ENCODE measurements at places on chromosomes 2 and 18.

DNA sequence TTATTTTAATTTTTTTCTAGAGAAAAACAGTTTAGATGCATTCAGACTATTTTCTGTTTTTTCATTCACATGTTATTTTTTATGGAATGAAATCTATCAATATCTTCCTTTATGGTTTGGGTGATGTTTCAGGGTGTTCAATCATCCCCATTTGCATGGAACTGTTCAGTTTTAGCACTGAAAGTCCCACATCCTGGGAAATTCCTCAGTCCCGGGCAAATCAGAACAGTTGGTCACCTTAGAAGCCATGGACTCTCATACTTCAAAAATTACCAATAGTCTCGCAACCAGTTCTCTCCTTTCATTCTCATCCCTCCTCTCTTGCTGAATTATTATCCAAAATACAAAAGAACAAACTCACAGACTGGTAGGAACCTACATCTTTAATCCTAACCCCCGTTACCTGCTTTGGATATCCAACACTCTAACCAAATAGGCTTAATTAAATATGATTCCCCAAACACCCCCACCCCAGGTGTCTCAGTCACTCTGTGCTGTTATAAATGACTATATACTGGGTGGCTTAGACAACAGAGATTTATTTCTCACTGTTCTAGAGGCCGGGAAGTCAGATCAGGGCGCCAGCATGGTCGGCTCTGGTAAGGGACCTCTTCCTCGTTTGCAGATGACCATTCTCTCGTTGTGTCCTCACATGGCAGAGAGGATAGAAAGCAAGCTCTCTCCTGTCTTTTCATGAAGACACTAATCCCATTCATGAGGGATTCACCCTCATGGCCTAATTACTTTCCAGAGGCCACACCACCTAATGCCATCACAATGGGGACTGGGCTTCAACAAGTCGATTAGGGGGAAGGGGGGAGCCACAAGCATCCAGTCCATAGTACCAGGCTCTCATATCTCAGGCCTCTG, 57.7 kb upstream of the SLC1A4 start:
- no peak for DNase-seq

GRCh38 chr2:126649101-126649500, 6.9 kb upstream of the GYPC start:
- no peak for DNase-seq

- no peak for DNase-seq
Observed at GRCh38 chr18:23103449-23103848, 31.8 kb upstream of the CABLES1 start.

DNA sequence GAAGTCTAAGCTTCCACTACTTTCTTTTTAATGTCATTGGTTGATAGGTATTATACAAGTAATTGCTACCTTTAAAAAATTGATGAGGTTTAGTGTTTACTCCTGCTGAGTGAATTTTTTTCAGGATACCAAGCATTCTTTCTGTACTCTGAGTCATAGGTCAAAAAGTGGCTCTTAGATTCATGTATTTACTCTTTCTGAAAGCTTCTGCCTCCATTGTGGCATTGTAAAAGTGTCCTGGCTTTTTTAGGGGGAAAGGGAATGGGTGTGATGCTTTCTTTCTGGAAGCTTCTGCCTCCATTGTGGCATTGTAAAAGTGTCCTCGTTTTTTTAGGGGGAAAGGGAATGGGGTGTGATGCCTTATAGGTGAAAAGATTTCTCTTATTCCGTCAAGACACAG, 286.5 kb downstream of the LPIN1 start:
- no peak for DNase-seq

DNA sequence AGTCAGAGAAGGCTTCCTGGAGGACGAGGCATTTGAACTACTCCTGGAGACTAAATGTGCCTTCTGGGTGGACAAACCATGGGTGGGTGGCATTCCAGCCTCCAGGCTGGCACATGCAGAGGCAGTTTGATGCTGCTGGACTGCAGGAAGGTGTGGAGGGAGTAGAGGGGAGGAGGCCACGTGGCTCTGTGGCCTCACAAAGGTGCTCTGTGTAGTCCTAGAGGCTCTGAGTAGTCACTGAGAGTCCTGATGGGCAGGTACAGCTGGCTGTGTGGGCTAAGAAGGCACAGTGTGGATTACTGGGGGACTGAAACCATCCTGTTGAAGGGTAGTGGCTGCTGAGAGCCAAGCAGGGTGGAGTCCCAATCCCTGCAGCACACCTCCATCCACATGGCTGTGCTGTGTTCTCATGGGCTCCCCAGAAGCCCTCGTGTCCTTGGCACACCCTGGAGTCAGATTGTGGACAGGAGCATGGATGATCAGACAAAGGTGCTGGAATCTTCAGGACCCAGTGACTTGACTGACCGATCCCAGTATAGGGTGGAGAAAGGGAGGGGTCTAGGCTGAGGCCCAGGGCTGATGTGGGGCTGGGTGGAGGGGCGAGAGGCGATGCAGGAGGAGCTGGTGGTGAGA, 87.4 kb upstream of the HS6ST1 start:
- DNase-seq, result no peak

GRCh38 chr2:205543937-205544702, 138.2 kb upstream of the NRP2 start:
- no peak for DNase-seq

- no peak for DNase-seq
Observed at GRCh38 chr2:16245481-16246054, 305.2 kb downstream of the MYCN start.

DNA sequence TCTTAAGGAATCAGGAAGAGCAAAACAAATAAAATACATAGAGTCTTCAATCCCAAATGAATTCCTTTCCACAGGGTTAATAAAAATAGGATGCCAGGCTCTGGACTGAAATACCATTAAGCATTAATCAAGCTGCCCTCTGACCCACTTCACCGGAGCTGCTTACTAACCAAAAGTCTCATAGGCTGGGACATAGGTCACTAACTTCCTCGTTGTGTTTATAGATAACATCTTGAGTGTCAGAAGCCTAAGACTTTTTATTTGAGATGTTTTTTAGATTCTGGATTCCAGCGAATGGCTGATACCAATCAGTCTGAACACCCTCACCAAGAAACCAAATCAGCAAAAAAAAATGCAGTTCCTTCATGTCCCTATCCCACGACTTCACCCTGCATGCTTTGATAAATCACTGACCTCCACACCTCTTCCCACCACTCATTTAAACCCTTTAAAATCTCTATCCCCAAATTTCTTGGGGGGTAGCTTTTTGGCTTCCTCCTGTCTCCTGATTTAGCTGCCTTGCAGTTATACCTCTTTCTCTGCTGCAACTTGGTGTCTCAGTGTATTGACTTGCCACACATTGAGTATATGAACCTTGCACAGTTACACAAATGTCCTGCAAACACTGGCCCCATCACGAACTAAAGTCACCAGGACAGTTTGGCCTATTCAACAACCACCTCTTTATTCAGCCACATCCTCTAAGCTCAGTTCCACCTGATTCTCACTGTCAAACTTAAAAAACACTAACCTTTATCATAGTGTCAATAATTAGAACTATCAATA, 399.3 kb downstream of the METTL4 start:
- no peak for DNase-seq

DNA sequence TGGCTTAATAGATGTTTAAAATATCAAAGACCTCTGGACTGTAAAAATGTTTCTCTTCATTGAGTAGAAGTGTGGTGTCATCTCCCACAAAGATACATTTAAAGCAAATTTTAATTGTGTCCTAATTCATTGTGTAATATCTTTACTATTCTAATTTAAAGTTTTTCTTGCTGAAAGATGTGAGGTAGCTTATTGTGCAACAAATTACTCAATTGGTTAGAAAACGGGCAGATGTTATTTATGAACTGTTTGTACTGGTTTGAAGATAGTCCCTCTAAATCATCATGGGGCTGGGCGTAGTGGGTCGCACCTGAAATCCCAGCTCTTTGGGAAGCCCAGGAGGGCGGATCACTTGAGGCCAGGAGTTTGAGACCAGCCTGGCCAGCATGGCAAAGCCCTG, 65.3 kb downstream of the CYBRD1 start:
- no peak for DNase-seq

- DNase-seq, result no peak
Observed at GRCh38 chr18:75110846-75111415, 98.0 kb downstream of the PTGR3 start.

DNA sequence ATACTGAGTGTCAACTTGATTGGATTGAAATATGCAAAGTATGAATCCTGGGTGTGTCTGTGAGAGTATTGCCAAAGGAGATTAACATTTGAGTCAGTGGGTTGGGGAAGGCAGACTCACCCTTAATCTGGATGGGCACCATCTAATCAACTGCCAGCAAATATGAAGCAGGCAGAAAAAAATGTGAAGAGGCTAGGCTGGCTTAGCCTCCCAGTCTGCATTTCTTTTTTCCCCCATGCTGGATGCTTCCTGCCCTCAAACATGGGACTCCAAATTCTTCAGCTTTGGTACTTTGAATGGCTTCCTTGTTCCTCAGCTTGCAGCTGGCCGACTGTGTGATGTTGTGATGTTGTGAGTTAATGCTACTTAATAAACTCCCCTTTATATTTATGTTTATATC, 577.4 kb downstream of the CPS1 start:
- no peak for DNase-seq

GRCh38 chr2:190755772-190756415, 107.0 kb downstream of the NAB1 start:
- DNase-seq, result no peak

DNA sequence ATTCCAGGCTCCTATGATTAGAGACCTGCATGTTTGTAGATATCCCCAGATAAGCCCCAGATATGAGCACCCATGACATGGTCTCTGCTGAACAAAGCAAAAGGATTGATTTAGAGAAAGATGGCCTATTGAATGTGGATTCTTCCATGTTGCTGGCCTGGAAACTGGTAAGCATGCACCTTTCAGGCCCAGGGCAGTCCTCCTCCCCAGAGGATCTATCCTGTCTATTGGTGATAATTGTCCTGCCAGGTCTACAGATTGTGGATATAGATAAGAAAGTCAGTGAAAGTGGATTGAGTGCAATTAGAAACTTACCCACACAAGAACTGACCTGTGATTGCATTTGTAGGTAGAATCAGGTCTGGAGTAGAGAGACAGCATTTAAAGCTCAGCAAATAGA, 256.9 kb upstream of the SIX3 start:
- no peak for DNase-seq

DNA sequence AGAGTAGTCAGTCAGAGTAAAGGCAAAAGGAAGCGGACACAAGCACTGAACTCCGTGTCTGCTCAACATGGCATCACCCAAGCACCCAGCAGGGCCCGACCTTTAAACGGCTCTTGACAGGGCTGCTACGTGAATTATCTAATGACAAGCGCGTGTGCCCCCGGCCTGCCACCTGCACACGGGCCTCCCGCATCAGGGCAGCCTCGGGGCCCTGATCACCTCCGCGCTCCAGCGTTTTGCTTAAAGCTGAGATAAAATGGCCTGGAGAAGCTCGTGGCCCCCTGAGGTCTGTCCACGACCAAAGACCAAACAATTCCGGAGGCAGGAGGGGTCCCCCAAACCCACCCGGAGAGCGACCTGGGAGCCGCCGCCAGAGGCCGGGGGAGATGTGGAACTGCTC, 376 bp downstream of the NDUFA10 start:
- peak; percentile 50 for DNase-seq

GRCh38 chr18:35507192-35507591, 9.4 kb upstream of the INO80C start:
- no peak for DNase-seq

DNA sequence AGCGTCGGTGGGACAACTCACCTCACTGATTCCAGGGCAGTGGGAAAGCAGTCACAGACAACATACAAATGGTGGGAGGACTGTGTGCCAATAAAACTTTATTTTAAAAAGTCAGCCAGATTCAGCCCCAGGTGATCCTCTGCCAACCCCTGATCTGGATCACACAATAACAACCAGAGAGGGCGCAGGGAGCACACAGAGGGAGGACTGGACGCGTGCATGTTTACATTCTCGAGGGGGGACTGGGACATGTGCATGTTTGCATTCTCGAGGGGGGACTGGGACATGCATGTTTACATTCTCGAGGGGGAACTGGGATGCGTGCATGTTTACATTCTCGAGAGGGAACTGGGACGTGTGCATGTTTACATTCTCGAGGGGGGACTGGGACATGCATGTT, 209.5 kb downstream of the NDUFA10 start:
- no peak for DNase-seq

GRCh38 chr18:8301427-8302172, 307.6 kb upstream of the RAB12 start:
- no peak for DNase-seq

DNA sequence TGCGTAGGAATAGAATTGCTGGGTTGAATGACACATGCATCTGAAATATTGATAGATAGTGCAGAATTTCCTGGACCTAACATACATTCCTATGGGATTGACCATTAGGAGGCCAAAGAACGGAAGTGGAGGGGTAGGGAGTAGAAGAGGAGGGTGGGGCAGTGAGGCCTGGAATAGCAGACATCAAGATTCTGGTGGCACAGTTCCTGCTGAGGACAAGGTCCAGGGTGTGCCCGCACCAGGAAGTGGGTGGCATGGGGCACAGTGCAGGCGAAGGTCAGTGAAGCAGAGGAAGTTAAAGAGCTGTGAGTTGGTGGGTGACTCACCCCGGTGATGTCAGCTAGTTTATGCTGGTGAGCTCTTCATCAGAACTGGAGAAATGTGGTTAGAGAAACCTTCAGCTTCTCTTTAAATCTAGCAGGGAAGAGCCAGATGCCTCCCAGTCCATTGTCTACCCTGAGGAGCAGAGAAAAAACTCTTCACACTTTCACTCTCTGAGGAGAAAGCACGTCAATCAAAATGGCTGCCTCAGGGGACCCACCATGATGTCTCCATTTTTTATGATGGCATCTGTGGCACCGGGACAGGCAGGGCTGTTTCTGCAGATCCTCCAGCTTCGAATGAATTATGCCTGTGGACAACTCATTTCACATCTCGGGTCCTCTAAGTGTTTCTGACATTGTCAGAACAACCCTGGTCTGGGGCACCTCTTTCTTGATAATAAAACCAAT, 55.9 kb upstream of the CTLA4 start:
- peak; percentile 67 for DNase-seq

DNA sequence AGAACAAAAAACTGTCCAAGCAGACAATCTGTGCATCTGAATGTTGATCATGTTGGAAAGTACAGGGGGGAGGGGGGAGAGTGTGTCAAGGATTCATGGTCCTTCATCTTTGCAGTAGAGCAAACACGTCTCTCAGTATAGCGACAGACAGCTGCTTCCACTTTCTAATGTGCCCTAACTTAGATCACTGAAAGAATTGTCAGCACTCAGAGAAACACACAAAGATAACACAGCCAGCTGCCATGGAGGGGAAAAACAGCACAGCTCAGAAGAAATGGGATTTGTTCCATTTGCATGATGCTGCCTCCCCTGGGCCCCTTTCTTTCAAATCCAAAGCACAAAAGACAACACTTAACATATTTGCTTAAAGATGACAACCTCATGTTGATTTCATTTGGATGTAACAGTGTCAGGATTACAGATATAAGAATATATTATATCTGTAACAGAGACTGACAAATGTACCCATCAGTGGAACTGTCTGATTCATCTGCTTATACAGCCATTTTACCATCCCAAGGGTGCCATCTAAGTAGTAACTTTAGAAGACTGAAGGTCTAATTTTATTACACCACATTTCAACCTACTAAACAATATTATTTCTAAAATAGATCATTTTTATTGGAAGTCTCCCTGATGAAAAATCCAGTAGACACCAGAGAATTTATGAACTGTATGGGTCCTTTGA, 17.7 kb downstream of the FIGN start:
- no peak for DNase-seq

- no peak for DNase-seq
Observed at GRCh38 chr18:42087235-42087634, 132.2 kb downstream of the PIK3C3 start.

GRCh38 chr18:29018976-29019375, 842.0 kb upstream of the CDH2 start:
- no peak for DNase-seq
